Stimulated activated CD8-positive, alpha-beta memory T cell treated with anti-CD3 and anti-CD28 coated beads, Interleukin-7, amount 100 ng/mL, for 1 hour (primary cell): ENCODE measurements at places on chromosomes 16 and 17.

- no peak for DNase-seq
Measured at GRCh38 chr17:77045441-77046041, 95.2 kb upstream of the SEC14L1 start.

- DNase-seq, result no peak
Measured at GRCh38 chr17:45060382-45060796, 728 bp upstream of the NMT1 start.

GRCh38 chr16:11672206-11673090 is 4.2 kb downstream of the SNN start:
- no peak for DNase-seq

- DNase-seq, result no peak
Measured at GRCh38 chr17:40931311-40931710, 6.1 kb downstream of the KRT23 start.

GRCh38 chr16:48099455-48099854 is 56.3 kb downstream of the ABCC12 start:
- no peak for DNase-seq

DNA sequence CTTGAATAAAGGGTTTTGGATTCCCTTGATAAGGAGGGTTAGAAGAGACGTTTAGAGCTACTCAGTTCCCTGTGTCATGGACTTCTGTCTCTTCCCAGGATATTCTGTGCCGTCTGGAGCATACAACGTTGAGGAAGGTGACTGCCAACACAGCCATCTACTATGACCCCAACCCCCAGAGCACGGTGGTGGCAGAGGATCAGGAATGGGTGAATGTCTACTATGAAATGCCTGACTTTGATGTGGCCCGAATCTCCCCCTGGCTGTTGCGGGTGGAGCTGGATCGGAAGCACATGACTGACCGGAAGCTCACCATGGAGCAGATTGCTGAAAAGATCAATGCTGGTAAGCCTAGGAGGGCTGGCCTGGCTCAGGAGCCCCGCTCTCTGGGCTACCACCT is 24.7 kb downstream of the POLR2A start:
- DNase-seq, result no peak

DNA sequence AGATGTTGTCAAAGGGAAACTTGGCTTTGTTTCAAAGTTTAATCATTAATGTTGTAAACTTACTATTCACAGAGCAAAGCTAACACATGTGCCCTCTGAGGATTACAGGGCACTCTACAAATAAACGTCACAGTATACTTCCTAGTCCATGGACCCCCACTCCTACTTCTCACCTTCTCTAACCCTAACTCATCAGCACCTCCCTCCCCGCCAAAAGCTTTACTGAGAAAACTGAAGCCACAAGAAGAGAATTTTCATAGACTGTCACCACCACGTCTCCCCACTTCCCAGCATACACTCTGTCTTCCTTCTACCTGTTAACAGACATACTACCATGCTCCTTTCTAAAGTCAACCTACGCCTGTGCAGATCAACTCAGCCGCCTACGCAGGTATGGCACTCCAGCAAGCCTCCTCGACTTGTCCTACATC is 29.0 kb downstream of the HELZ start:
- no peak for DNase-seq

GRCh38 chr16:24580665-24581064 is 41.3 kb downstream of the RBBP6 start:
- DNase-seq, result no peak

GRCh38 chr17:74085434-74085833 is 118.0 kb upstream of the RPL38 start:
- no peak for DNase-seq

DNA sequence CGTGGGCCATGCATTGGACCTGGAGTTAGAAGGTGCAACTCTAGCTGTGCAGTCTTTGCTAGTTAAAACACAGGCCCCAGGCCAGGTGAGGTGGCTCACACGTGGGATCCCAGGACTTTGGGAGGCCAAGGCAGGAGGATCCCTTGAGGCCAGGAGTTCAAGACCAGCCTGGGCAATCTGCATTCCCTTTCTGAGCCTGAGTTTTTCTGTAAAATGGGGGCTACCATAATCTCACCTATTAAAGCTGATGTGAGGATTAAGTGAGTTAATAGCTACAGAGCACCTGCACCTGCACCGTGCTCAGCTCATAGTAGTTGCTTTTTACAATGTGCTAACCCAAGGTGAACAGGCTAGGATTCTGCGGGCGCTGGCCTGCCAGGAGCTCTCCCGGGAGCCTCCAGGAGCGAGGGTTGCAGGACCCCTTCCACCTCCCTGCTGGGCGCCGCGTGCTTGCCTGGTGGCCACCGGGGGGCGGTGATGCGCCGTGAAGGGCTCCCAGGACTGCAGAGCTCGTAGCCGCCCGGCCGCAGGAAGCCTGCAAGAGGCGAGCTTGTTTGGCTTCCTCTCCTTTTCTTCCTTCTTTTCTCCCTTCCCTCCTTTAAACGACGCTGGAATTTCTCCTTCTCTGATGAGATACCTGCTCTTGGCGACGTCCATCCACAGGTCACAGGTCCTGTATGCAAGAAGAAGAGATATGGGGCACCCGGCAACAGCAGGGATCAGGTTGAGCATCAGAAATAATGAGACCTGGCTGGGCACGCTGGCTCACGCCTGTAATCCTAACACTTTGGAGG is 51.3 kb downstream of the ZFP90 start:
- DNase-seq, result peak; percentile 2

GRCh38 chr17:39667945-39668924 is at the start of gene PNMT:
PNMT (plus strand) TSS chr17:39668453; CDS start chr17:39668476, 23 bp downstream.
- no peak for DNase-seq

DNA sequence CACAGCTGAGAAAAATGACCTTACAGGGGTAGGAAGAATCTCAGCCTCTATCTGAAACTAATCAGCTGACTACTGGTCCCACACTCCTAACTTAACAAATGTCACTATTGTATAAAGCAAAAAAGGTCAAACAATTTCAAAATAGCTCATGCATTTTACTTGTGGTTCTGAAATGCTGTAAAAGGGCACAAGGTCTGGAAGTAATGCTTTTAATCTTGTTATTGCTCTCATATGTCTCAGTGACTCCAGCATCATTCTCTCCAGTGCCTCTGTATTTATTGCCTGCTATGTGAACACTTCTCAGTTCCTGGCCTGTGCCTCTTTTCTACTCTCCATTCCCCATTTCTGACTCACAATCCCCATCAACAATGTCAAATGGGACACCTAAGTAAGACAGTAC is 937.7 kb downstream of the CDH11 start:
- DNase-seq, result no peak

DNA sequence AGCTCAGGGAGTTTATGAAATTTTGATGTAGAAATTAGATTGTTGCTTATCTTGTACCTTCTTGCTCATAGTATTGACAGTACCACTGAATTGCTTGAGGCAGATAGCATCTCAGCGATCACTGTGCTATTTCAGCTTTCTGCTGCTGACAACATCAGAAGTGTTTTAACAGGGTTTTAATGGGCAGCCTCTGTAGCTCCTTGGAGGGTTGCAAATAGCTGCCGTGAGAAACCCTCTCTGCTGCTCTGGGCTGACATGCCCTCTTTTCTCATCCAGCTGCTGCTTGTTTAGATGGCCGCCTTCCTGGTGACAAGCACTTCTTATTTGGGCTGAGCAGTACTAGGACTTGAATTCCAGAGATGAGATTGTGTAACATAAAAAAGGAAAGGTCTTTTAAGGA is 180.2 kb upstream of the TBX2 start:
- no peak for DNase-seq

DNA sequence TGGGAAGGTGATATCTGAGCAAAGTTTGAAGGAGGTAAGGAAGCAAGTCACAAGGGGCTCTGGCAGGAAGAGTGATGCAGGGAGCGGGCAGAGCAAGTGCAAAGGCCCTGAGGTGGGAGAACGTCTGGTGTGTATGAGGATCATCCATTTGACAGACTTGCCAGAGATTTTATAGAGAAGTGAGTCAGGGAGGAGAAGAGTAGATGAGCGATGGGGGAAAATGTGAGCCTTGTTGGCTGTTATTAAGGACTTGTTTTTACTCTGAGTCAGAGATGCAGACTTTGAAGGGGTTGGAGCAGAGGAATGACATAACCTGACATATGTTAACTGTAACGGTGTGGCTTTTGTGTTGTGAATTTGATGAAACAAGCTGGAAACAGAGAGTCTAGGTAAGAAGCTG is 3.5 kb upstream of the CLEC10A start:
- DNase-seq, result no peak

GRCh38 chr17:50808413-50808812 is 27.0 kb upstream of the WFIKKN2 start:
- no peak for DNase-seq

DNA sequence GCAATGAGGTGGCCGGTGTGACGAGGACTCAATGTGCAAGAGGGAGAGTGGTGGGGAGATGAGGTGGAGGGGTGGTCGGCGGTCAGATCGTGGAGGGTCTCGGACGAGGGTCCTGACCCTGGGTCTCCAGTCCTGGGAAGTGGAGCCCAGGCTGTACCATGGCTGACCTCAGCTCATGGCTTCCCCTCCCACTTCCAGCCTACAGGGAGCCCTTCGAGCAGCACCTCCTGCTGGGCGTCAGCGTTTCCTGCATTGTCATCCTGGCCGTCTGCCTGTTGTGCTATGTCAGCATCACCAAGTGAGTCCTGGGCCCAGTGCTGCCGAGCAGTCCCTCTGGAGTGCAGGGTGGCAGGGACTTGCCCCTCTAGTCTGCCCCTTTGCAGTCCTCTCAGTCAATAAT is 41.8 kb downstream of the IL4R start:
- DNase-seq, result no peak

- DNase-seq, result no peak
Measured at GRCh38 chr16:87581857-87582215, 20.5 kb upstream of the JPH3 start.

DNA sequence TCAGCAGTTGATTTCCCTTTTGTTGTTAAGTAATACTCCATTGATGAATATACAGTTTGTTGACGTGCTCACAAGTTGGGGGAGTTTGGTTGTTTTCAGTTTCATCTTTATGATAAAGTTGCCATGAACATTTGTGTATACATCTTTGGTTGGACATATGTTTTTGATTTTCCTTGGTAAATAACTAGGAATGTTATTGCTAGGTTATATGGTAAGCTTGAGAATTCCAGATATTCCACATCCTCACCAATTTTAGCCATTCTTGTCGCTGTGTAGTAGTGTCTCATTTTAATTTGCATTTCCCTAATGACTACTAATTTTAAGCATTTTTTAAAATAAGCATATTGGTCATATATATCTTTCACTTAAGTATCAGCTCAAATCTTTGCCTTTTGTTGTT is 55.0 kb upstream of the RASL10B start:
- DNase-seq, result no peak

GRCh38 chr16:87303431-87303930 is 13.7 kb downstream of the C16orf95 start:
- no peak for DNase-seq

DNA sequence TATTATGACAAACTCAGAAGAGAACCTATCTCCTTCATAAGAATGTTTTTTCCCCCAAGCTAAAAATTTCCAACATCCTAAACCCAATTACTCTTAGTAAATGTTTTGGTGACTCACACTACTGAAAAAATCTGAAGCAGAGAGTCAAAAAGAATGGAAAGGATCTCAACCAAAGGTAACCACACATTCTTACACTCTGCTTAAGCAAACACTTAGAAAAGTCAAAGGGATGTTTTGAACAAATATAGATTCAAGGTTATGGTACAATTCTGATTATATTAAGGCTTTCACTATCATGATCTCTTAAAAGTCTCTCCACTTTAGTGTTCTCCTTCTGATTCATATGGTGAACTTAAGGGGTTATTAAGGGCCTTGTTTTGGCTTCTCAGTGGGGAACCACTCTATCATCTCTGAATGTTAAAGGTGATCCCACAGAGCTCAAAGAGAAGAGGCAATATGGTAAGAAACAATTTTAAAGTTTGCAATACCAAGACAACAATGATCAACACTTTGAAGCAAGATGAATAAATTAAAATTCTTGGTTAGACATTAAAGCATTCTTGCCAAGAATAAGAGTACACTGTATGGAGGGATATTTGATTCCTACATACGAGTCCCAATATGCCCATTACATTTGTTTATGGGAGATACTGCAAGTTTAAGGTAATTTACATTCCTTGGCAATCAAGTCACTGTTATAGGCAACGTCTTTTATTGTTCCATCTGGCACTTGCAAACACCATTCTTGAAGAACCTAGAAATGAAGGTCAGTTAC is 69.2 kb downstream of the CDC27 start:
- DNase-seq, result no peak

DNA sequence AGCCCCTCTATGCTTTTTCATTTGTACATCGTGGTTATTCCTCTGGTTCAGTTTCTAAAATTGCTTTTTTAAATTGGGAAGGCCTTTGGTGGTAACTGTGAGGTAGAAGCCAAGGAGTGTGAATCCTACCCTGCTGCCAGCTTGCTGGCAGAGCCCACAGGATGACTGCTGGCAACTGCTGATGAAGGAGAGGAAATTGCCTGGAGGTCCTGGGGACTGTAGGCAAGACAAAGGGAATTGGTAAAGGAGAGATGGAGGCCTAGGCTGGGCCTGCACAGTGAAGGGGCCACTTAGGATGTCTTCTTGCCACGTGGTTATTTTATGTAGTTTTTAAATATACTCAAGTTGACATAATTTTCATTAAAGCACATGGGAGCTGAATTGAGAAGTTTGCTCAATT is 15.8 kb downstream of the C17orf58 start:
- no peak for DNase-seq

GRCh38 chr17:61468263-61468907 is 16.2 kb downstream of the TBX4 start:
- DNase-seq, result no peak
